B cell (primary cell): ENCODE measurements at places on chromosomes 1 and 21. TPM values are rescaled to one million over a fixed set of nuclear protein-coding genes. Genes with fewer than 3 reads are reported as not detected.

DNA sequence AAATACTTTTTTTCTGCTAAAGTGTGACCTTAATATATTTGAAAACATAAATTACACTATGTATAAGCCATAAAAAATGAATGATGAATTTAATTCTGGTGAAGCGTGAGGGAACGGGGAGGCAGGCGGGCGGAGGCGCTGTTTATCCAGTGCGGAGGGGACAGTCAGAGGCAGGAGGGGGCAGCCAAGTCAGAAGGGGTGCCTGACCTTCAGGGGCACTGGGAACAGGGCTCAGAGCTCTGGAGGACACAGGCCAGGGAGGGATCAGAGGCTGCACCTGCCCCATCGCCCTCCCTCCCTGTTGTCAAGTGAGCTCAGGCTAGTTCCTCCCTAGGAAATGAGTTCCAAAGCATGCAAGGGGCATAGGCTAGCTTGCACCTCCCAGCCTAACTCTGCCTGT is 82.0 kb upstream of the CASZ1 start:
- no peak overlapping the region for H3K4me3 ChIP-seq
- no peaks in the 10 kb centered on the region for H3K4me1 ChIP-seq
- DNase-seq = no peak
- H3K36me3 ChIP-seq = no peaks in the 10 kb centered on the region

GRCh38 chr1:24908591-24909259 is 21.4 kb downstream of the RUNX3 start:
- H3K27ac ChIP-seq = no peak overlapping the region
- no peak for DNase-seq
- H3K4me3 ChIP-seq = no peak overlapping the region
- no peaks in the 10 kb centered on the region for H3K36me3 ChIP-seq
- no peaks in the 10 kb centered on the region for H3K4me1 ChIP-seq

The KCNQ4 gene
- total RNA-seq = 0.20 and 0.34 TPM in 2 replicates

The RGL1 gene
- total RNA-seq = 0.83 and 1.1 TPM in 2 replicates

The GUCA2B gene
- total RNA-seq = not detected in 2 replicates

The S100A16 gene
- not detected in 2 replicates for total RNA-seq

DNA sequence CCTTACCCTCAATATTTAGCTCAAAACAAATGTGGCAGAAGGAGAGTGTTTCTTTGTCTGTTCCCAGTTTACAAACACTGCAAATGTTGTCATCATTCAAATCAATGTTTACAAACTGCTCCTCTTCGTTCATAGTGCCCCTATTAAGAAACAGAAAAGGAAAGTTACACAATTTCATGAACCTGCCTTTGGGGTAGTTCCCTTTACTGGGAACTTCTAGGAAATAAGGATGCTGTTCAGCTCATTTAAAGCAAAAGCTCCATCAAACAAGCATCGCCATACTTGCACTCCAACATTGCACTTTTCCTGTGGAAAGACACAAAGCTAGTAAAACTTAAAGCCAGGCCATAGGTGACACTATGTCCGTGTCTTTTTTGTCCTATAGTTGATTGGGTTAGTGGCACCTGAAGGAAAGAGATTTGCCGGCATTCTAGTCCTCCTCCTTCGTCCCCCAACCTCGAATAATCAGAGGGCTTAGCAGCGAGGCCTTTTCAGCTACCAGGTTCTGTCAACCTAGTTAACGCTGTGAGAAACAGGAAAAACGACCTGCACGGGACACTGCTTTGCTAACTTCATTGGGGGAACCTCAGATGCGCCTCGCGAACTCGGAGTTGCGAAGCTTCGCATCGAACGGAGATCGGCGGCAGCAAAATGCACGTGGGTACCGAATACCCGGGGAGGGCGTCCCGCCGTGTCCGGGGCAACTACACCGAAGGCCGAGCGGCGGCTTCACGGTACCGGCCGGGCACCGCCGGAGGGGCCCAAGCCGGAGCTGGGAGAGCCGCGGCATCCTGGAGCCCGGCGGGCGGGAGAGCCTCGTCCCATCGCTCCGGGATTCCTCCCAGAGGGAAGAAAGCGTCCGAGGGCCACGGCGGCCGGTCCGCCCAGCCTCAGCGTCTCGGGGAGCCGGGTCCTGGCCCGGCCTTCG is 706 bp downstream of the C21orf91 start:
- no peaks in the 10 kb centered on the region for H3K27me3 ChIP-seq
- H3K27ac ChIP-seq = peak overlapping the region; percentile 96
- H3K36me3 ChIP-seq = peaks cover 30% of the 10 kb centered on the region
- DNase-seq = peak; percentile 76

The SHISA4 gene
- not detected in 2 replicates for total RNA-seq

The ERICH3 gene
- total RNA-seq = 0.27 and 0.46 TPM in 2 replicates

The GJA5 gene
- total RNA-seq = not detected in 2 replicates

The LMOD1 gene
- not detected in 2 replicates for total RNA-seq
